ENCODE measurements at places on chromosomes 16 and 17.

- peak; percentile 54 for DNase-seq
Observed at GRCh38 chr17:28042721-28043291, 329 bp downstream of the NLK start.

GRCh38 chr17:32917842-32918241, 10.1 kb upstream of the TMEM98 start:
- no peak for DNase-seq

GRCh38 chr16:29784901-29785500, 5.5 kb upstream of the KIF22 start:
- DNase-seq: peak; percentile 83

- no peak for DNase-seq
Observed at GRCh38 chr16:22098405-22099255, 6.3 kb downstream of the VWA3A start.

DNA sequence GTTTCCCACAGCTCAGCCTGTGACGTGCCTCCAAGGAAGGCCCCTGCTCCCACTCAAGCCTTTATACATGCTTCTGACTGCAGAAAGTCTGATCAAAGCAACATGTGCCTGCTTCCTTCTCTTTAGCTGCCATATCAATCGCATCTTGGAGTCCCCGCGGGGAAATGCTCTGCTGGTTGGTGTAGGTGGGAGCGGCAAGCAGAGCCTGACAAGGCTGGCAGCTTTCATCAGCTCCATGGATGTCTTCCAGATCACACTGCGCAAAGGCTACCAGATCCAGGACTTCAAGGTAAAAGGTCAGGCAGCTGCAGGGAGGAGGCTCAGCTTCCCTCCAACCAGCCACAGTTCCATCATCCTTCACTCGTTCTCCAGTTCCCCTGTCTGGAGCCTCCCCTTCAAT, 189.7 kb downstream of the ZNF18 start:
- DNase-seq: no peak
